ENCODE measurements at places on chromosomes 16 and 17.

DNA sequence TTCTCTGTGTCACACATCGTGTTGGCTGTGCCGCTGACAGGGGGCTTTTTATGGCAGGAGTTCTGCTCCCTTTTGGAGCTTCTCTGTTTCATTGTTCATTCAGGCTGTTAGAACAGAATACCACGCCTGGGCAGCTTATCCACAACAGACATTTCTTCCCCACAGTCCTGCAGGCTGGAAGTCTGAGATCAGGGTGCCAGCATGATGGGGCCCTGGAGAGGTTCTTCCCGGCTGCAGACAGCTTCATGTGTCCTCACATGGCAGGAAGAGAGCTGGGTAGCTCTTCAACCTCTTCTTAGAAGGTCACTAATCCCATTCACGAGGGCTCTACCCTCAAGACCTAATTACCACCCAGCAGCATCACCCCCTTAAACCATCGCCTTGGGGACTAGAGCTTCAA lies 65.1 kb downstream of the DHRS7C start:
- DNase-seq: no peak

GRCh38 chr17:67126983-67127382 lies 82.6 kb downstream of the CACNG1 start:
- no peak for DNase-seq

- no peak for DNase-seq
These were observed 64.4 kb downstream of the ABCC6 start for GRCh38 chr16:16158741-16159374.

GRCh38 chr17:40318830-40319391 lies 9.9 kb downstream of the RARA start:
- DNase-seq: no peak

DNA sequence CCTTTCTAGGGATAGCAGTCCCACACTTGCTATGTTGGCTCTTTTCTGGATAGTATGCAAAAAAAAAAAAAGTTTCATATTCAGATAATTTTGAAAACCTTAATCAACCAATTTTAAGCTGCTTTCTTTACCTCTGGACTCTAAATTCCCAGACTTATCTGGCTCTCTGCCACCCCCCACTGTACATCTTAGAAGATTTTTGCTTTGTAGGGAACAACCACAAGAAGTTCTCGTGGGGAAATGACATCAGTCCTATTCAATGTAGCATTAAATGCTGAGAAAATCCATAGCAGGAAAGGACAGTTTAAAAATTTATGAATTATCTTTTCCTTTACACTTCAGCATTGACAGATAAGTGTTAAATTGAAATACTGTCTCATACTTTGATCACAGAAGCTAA lies 562.7 kb upstream of the HSBP1 start:
- DNase-seq: no peak

DNA sequence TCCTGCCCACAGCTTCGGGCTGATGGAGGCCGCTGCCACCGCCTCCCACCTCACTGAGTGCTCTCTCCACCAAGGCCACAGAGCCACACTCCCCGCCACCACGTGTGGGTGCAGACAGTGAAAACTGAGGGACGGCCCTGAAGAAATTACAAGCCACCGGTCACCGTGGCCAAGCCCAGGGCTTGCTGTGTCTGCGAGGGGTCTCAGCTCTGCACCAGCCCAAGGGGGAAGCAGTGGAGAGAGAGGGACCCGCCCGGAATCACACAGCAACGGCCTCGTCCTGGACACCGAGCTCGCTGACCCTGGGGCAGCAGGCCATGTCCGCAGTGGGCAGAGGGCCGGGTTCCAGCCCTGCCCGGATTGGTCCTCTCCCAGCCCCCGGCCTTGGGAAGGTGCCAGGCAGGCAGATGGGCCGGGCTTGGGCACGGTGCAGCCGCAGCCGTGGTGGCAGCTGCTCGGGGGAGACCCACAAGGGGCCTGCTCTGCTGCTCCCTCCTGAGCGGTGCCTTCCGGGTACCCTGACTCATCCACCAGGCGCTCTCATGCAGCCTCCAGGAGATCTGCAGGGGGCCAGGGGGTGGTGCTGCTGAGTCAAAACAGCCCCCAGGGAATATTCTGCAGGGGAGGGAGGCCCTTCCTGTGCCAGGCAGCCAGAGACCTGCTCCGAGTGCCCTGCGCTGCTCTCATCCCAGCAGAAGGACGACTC lies 52.0 kb downstream of the CBFA2T3 start:
- peak; percentile 96 for DNase-seq

DNA sequence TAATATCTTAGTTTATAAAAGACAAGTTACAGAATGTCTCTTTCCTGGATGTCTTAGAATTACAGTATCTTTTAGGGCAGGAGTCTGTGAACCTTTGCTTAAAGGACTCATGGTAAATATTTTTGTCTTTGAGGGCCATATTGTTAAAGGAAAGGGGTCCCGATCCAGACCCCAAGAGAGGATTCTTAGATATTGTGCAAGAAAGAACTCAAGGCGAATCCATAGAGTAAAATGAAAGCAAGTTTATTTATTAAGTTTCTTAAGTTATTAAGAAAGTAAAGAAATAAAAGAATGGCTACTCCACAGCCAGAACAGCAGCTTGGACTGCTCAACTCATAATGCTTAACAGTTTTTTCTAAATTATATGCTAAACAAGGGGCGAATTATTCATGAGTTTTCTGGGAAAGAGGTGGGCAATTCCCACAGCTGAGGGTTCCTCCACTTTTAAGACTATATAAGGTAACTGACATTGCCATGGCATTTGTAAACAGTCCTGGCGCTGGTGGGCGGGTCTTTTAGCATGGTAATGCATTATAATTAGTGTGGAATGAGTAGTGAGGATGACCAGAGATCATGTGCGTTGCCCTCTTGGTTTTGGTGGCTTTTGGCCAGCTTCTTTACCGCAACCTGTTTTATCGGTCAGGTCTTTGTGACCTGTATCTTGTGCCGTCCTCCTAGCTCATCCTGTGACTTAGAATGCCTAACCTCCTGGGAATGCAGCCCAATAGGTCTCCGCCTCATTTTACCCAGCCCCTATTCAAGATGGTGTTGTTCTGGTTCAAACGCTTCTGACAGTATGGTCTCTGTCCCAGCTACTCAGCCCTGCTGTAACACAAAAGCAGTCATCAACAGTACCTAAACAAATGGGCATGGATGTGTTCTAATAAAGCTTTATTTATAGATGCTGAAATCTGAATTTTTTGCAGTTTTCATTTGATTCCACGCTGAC lies 53.2 kb downstream of the BMERB1 start:
- no peak for DNase-seq

DNA sequence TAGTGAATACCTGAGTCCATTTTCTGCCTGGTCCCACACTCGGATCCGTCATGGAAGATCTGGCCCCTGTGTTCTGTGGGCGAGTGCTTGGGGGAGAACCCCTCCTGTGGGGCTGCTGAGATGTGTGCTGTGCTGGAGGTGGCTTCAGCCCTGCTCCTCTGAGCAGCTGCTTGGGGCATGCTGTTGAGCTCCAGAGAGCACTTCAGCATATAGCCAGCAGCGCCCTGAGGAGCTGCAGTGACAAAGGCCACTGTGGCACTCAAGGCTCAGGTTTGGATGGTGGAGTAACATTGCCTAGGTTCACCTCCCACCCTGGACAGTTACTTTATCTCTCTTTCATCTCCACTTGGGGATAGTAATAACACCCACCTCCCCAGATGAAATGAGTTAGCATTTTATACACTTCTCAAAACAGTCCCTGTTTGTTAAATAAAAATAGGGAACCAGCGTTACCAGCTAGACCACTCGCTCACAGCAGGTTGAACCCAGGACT lies 75.3 kb downstream of the KSR1 start:
- peak; percentile 26 for DNase-seq

Data from SHP77 (cell line).